NCI-H1930 (cell line): ENCODE measurements at places on chromosomes 5 and 9.

GRCh38 chr5:167709625-167710024 is 581.8 kb upstream of the WWC1 start:
- DNase-seq: no peak

GRCh38 chr5:179497636-179498340 is 52.6 kb upstream of the RUFY1 start:
- DNase-seq: no peak

DNA sequence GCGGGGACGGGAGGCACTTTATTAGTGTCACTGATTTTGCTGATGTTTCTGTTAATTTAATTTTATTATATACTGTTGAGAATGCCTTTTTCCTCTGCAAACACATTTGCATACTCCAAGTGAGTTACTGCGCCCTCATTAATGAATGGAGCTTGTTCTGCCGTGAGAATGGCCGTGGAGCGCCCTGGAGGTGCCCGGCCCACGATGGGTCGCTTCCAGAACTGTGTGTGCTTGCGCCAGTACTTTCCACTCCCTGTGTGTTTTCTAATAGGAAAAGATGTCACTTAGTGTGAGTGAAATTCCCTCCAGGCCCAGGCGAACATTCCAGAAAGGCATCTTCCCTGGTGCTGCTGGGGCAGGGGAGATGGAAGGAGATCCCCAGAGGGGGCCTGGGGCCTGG is 30.1 kb downstream of the NDUFS6 start:
- no peak for DNase-seq

GRCh38 chr9:123823194-123823947 is 106.6 kb downstream of the DENND1A start:
- DNase-seq: no peak

DNA sequence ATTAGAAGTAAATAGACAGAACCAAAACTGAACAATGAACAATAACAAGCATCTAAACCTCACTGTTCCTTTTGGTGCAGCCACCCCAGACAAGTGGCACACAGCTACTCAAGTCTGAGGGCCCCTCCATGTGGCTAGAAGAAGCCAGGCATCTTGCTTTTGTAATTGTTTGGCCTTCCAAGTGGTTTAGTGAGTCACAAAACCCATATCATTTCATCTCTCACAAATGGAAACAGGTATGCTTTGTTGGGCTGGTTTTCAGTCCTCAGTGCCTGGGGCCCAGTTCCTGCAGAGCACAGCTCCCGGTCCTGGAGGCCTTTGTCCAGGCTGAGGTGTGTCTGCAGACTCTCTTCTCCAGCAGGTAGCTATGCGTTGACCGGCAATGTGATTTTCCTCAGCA is 16.7 kb downstream of the PRLR start:
- no peak for DNase-seq

GRCh38 chr5:33441241-33442177 is 744 bp downstream of the TARS1 start:
- no peak for DNase-seq

GRCh38 chr5:59543821-59544442 is 349.6 kb downstream of the PDE4D start:
- DNase-seq: no peak

DNA sequence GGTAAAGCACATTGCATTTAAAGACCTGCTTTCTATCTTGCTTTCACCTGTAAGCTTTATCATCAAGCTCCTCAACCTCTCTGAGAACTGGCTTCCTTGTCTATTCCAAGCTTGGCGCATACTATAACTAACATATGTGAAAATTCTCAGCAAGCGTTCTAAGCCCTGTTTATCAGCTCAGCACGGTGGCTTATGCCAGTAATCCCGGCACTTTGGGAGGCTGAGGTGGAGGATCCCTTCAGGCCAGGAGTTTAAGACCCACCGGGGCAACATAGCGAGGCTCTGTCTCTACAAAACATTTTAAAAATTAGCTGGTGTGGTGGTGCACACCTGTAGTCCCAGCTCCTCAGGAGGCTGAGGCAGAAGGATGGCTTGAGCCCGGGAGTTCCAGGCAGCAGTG is 1.6 kb upstream of the ATP6V0E1 start:
- no peak for DNase-seq

DNA sequence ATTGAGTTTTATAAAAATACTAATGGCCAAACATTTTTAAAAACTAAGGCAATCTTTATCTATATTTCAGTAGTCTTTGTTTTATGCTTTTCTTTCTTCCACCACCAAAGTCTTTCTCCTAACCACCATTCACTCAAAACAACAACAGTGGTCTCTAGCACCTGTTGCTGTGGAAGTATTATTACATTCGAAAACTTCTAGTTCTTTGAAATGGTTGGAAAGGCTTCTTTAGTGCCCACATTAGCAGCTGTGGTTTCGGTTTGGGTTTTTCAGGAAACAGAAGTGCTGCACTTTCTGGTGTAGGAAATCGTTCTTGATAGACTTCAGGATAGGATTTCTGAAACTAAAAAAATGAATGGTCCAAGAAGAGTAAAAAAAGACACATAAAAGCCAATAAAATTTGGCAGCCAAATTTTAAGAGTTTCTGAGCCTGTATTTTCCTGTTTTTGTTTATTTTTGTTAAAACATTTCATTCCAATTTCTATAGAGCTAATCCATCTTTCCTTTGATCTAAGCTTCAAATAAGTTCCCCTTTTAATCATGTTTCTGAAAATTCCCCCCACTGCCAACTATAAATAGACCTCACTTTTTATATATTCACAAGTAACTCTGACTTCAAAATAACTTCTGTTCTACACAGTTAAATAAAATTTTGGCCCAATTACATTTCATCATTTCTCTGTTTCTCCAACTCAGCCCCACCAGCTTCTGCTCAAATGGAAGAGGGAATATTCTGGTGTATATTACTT is 102.2 kb downstream of the DEPDC1B start:
- DNase-seq: no peak

DNA sequence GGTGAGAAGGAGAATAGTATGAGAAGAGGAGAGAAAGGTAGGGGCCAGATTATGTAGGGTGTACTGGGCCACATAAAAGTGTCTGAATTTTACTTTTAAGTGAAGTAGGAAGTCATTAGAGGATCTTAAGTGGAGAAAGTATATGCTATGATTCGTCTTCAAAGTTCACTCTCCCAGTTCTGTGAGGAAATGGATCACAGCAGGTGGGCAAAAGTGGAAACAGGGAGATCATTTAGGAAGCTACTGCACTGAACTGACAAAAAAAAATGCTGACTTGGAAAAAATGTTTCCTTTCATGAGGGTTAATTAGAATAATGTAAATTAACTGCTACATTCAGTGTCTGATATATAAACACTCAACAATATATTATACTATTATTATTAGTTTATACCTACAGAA is 2.4 kb downstream of the KIF24 start:
- no peak for DNase-seq

DNA sequence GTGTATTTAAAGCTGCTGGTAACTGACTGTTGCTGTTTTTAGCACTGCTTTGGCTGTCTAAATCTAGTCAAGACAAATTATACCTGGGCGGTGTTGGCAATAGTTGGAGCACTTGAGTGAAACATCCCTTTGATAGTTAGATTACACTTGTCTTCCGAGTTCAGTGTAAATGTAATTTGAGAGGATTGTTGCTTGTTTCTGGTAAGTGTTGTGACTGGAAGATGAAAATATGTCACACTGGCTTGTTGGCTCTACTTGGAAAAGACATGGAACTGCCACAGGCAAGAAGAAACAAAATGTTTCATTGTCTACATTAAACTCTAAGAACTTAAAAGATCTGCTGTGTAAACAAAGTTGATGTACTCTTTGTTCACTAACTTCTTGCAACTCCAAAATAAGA is 49.2 kb upstream of the PTPRD start:
- DNase-seq: no peak

- DNase-seq: no peak
These were observed at the start of gene SARDH for GRCh38 chr9:133737774-133738639. Gene SARDH, minus strand, starts transcription at chr9:133738352. Its CDS starts 4,179 bp downstream, at chr9:133734173.

DNA sequence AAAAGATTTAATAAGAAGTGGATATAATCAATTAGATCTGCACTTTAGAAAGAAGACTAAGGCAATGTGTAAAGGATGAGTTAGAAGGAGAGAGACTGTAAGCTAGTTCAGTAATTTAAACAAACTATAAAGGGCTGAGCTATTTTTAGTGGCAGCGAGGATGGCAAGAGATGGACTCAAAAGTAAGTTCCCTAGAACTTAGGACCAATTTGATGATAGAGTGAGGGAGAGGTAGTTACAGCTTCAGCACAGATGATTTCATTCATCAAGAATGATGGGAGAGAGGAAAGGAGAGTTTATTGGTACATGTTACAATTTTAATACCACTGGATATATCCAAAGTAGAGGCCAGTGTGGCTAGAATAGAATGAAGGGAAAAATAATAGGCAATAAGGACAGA is 19.1 kb downstream of the NADK2 start:
- DNase-seq: no peak

DNA sequence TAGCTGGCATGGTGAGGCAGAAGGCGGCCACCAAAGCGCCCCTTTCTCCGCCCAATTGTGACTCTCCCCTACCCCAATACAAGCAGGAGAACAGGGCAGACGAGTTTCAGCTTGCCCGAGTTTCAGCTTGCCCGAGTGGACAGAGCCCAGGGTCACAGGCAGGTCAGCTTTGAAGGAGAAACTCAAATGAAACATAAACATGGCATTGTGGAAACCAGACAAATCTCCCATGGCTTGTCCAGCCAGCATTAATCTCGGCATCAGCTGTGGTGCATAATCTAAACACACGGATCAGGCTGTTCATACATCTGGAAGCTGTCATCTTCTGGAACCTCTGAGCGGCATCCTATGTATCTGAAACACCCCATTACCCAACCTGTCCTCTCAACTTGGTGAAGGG is 16.9 kb downstream of the PTCH1 start:
- no peak for DNase-seq

DNA sequence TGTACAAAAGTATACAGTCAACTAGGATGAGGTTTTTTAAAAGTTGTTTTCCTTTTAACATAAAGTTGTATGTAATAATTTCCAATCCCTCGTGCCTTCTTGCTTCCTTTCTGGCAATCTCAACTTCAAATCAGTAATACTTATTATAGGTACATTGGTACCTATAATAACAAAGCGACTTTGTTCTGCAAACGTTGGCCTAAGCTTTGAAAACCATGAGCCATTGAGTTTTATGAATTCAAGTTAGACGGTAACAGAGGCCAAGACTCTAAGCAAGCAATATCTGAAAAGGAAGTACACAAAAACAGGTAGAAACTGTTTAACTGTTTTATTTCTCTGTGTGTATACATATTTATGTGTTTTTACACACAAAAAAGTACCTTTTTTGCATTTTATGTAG is 135.2 kb upstream of the GRHPR start:
- no peak for DNase-seq

- DNase-seq: no peak
These were observed 70.3 kb downstream of the DAB2IP start for GRCh38 chr9:121721770-121722169.

GRCh38 chr9:108394726-108395125 is 461.1 kb downstream of the ACTL7B start:
- no peak for DNase-seq

DNA sequence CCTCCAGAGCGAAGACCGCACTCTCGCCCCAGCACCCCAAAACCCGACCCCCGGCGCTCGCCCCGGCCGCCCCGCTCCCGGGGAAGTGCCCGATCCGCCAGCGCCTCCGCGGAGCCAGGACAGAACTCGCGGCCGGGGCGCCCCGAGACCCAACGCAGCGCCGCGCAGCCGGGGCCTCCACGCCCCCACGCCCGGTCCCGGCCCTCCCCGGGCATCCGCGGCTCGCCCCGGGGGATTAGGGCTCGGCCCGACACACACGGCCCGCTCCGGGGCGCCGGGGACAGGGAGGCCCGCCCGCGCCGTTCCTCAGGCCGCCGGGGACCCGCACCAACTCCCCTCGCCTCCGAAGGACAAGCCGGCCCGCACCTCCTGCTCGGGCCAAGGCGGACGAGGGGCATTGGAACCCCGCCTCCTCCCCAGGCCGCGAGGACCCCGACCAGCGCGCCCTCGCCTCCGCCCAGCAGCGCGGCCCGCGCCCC is 544 bp downstream of the FNBP1 start:
- DNase-seq: no peak

DNA sequence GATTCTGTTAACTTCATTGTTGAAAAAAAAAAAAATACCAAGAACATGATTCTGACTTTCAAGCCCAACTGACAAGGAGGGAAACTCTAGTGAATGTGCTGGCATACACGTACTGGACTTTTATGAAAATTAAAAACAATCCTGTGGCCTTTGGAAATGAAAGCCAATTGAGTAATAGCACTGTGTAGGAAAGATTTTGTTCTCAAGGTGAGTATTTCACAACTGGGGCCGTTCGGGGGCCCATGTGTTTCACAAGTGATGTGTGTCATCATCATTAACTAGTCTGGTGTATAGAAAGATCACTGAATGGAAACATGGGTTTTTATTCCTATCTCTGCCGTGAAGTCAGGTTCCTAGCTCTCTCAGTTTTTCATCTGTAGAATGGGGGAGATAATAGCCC is 605.0 kb upstream of the CLINT1 start:
- no peak for DNase-seq

DNA sequence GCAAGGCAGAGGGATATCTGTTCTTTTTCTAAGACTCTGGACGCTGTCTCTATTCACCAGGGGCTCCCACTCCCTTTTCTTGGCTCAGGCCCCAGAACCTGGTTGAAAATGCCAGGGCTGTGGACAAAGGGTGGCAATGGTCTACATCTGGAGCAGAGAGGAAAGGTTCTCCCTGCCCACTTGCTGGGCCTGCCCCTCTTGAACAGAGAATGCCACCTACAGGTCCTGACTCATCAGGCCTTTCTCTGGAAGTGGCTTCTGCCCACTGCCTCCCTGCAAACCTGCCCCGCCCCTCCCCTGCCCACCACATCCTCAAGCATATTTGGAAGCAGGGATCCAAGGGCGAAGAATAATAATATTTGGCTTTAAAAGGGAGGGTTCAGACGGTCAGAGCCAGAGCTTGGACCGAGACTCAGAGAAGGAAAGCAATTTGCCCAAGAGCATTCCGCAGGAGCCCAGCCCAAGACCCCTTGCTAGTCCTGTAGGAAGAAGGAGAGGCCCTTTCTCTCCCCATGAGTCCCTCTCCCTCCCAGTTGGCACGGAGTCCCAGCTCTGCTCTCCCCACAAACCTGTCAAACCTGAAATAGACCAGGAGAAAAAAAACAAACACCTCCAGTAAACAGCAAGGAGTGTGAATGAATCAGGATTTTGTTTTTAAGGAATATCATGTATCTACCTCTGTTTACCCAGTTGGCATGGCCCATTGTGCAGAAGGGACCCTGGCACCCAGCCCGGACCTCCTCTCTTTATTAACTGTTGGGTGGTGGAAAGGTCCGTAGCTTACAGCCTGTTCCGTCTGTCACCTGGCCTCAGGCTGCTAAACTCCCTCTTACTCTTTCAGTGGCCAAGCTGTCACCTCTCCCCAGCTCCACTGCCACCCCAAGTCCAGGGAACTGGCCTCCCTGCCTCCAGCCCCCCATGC is 37.7 kb upstream of the STXBP1 start:
- no peak for DNase-seq

DNA sequence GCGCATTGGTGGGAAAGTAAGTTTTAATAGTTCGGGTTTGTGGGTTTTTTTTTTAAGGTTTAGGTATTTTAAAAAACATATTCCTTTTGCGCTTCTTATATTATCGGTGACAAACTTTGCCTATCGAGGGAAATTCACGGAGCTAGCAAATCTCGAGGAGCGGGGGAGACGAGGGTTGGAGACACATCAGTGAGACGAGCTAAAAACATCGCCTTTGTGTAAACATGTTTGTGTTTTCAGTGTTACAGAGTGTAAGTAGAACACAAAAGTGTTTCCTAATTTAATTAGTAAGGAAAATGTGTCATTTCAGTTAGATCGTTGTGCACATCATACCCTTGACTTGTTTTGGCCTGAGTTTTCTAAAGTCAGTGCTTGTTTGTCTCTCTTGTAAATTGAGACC is 945 bp downstream of the BTF3 start:
- no peak for DNase-seq
